Cardiac muscle cell (in vitro differentiated cells and primary cell): ENCODE measurements at places on chromosomes 16 and 17. TPM values are rescaled to one million over a fixed set of nuclear protein-coding genes. Genes with fewer than 3 reads are reported as not detected.

DNA sequence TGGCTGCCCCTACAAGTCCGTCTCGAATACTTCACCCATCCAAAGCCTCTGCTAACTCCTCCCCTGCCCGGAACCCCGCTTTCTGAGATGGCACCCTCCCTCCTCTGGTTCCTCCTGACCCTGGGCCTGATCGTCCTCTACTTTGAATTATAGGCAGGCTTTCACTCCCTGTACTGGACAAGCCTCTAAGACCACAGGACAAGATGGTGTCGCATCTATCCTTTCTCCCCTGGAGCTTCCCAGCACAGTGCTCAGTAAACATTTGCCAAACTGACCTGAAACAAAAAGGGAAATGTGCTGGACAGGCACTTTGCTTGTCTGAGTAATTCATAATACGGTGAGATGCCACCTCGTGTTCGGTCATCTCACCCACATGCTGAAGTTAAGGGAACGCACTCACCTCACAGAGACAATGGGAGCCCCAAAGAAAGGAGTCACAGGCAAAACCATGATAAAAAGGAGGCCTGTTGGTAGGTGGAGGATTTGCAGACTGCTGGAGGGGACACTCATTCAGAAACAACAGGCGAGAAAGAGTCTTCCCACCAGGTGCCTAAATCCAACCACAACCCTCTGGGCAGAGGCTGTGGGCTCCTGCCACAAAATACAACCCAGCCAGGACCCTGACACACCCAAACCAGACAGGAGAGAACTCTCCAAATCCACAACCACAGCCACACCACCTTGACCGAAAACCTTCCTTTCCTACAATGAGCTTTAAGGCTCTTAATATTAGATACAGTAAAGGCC lies 28.2 kb downstream of the SNN start:
- DNase-seq = no peak

Gene CCL2
- total RNA-seq = 0.46 and 0.54 TPM in 2 replicates

GRCh38 chr17:29620271-29620670 lies 2.4 kb downstream of the CORO6 start:
- DNase-seq = no peak

DNA sequence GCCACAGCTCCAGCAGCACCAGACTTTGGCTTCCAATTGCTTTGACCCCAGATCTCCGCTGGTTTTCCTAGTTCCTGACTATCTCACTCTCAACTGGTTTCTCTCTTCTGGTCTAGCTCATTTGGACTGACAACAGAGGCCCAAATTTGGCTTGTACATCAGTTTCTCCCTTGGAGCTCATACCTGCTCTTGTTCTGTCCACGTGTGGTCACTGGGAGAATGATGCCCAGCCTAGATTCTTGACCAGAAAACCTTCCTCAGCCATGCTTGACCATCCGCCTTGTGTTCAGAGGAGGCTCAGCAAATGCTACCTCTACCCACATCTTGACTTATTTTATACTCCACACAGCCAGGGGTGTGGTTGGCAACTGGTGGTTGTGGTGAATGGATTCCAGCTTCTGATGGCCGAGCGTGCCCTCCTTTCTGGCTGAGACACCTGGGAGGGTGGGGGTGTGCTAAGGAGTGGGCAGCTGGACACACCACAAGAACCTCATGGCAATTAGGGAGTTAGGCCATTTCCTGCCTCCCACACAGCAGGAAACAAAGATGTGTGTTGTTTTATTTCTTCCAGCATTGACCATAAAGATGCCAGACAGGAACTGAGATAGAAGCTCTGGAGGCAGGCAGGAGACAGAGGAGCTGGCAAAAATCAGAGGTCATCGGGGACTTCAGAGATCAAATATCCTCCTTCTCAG lies 93.8 kb upstream of the FAM20A start:
- DNase-seq = peak; percentile 64

DNA sequence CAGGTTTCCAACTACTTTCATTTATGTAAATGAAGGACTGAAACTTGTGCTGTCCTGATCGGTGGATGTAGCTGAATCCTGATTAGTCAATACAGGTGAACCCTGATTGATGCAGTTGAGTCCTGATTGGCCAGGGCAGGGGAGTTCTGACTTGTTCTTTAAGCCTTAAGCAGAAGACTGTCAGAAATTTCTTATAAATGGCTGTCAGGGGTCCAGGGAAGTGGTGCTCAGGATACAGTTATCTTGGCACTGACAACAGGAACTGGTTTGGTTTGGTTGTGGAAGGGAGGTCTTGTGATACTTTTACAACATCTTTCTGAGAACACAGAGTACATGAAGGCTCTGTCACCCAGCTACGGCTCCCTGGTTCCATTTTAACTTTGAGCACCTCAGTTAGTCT lies 132.1 kb downstream of the KCNJ12 start:
- no peak for DNase-seq

Gene TRPV3
- 1.8 and 2.0 TPM in 2 replicates for total RNA-seq

- DNase-seq = no peak
Measured at GRCh38 chr17:49707246-49707607, 537 bp downstream of the SLC35B1 start.

- DNase-seq = no peak
Measured at GRCh38 chr16:10541366-10541765, 39.0 kb downstream of the EMP2 start.

- DNase-seq = no peak
Measured at GRCh38 chr17:64066716-64067115, 46.3 kb upstream of the ICAM2 start.

DNA sequence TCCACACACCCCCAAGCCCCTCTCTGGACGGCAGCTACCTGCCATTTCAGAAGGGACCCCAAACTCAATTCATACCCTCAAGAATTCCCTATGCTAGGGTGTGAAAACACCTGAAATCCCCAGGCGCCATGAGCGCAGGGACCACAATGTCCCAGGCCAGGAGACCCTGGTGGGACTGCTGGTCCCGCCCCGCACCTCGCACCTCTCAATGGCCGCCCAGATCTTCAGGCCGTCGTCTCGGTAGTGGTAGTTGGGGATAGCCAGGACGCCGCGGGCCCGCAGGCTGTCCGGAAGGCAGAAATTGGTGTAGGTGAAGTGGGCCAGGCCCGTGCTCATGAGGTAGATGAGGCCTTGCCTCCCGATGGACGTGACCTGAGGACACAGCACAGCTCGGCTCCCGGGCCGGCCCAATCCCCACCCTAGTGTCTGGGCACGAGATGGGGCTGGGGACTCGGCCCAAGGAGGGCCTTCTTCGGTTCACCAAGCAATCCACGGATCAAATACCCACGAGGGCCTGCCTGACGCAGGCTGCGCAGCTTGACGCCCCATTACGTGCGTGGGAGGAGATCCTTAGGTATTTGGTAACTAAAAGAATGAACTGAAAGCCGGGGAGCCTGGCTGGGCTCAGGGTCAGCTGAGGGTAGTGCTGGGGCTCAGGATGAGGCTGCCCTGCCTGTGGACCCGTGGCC lies 9.2 kb downstream of the ALOXE3 start:
- no peak for DNase-seq

- DNase-seq = no peak
Measured at GRCh38 chr17:74480290-74480689, 13.9 kb downstream of the CD300A start.

Gene FSCN2
- total RNA-seq = 9.0 and 11.3 TPM in 2 replicates

Gene CMTM4
- total RNA-seq = 42.3 and 61.6 TPM in 2 replicates

DNA sequence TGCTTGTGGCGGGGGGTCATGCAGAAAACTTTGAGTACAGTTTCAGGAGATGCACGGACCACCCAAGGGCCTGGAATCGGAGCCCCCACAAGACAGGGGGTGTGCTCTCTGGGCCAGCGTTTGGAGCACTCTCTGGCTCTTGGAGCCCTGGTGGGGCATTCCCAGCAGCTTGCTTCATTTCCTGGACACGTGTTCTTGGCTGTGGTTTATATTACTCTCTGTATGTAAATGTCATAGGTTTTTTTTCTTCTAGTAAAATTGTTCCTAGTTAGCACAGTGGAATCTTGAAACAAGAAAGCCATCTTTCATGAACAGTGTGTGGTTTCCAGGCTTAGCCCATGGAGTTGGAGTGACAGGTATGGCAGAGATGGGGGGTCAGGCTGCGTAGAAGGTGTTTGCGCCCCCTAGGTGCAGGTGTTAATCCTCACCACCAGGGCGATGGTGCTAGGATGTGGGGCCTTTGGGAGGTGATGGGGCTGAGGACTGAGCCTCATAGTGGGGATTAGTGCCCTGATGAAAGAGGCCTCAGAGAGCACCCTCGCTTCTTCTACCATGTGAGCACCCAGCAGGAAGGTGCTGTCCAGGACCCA lies 79.8 kb downstream of the JPH3 start:
- DNase-seq = no peak

DNA sequence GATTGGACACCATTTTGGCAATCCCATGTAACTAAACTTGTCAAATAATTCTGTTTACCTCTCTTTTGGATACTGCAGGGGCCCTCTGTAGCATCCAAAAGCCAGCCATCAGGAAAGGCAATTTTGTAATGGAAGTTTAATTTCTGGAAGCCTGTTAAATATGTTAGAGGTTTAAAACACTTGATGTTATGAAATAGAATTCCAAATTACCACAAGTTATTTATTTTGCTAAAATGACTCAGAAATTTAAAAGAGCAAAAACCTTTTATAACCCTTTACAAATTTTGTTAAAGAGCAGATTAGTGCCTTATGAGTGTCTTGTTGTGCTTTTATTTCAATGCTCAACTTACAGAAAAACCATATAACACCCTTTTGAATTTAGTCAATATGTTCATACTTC lies 20.0 kb upstream of the TNFSF12 start:
- no peak for DNase-seq

DNA sequence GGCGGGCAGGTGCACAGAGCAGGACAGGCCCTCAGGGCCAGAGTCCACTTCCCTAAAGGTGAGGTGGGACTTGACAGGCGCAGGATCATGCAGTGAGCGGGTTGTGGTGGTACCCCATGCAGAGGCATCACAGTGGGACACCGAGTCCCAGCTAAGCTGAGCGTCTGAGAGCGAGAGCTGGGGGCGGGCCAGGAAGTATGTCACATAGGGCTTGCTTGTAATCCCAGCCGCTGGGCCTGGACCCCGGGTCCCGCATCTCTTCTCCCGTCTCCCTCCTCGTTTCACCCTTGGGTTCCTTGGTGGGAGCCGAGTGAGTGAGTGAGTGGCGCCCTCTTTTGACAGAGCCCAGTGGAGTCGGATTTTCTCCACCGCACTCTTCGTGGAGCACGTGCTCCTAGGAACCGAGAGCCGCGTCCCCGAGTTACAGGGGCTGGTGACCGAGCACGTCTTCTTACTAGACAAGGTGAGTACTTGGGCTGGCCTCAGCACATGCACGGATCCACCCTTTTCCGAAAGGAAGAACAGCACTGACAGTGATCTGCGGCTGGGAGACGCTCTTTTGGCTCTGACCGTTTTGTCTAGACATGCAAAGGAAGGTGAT lies 50.8 kb upstream of the ENDOV start:
- peak; percentile 11 for DNase-seq

GRCh38 chr17:17151055-17151454 lies 55.1 kb downstream of the PLD6 start:
- DNase-seq = no peak

Gene RAB26
- total RNA-seq = 5.0 and 6.5 TPM in 2 replicates

GRCh38 chr17:83008186-83008510 lies 71.3 kb upstream of the METRNL start:
- no peak for DNase-seq

GRCh38 chr16:9225527-9226316 lies 134.3 kb downstream of the HAPSTR1 start:
- DNase-seq = peak; percentile 2

Gene SHISA9
- 0.03 TPM in 1 of 2 replicates, not detected in the other for total RNA-seq

DNA sequence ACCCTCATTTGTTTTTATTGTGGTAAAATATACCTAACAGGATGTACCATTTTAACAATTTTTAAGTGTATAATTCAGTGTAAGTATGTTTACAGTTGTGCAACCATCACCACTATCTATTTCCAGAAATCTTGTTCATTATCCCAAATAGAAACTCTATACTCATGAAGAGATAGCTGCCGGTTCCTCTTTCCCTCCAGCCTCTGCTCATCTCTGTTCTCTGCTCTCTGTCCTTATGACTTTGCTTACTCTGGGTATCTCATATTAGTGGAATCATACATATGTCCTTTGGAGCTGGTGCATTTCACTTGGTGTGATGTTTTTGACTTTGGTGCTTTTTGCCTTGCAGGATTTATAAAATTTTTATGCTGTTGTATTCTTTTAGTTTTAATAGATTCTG lies 19.4 kb downstream of the CYLD start:
- DNase-seq = no peak

Gene CD300LB
- not detected in 2 replicates for total RNA-seq

Gene CFAP119
- total RNA-seq = 7.1 and 9.1 TPM in 2 replicates

GRCh38 chr17:79790805-79791734 lies 5.8 kb downstream of the CBX8 start:
- DNase-seq = no peak

- peak; percentile 80 for DNase-seq
Measured at GRCh38 chr17:79811011-79811867, 14.4 kb upstream of the CBX8 start.

- no peak for DNase-seq
Measured at GRCh38 chr16:17511340-17511739, 40.6 kb upstream of the XYLT1 start.

- peak; percentile 59 for DNase-seq
Measured at GRCh38 chr17:57604771-57605674, 140.1 kb downstream of the CCDC182 start.

DNA sequence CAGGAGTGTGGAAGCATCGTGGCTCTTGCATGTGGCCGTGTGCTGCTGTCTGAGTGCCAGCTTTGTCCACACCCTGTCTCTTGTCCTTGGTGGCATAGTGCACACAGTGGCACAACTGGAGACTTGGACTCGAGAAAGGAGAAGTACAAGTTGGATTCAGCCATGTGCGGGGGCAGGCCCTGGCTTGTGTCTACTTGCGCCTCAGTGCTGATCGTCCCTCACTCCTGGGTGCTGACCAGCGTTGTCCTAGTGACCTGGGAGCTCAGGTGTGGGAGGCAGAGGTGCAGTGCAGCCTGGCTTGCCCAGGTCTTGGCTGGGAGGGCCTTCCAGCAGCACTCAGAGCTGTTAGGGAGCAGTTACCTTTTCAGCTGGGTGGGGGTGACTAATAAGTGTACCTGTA lies 20.6 kb downstream of the MPRIP start:
- DNase-seq = no peak

- DNase-seq = no peak
Measured at GRCh38 chr17:34720760-34721159, 141.4 kb downstream of the TMEM132E start.

GRCh38 chr17:45282683-45283644 lies 21.1 kb upstream of the SPATA32 start:
- DNase-seq = peak; percentile 77

DNA sequence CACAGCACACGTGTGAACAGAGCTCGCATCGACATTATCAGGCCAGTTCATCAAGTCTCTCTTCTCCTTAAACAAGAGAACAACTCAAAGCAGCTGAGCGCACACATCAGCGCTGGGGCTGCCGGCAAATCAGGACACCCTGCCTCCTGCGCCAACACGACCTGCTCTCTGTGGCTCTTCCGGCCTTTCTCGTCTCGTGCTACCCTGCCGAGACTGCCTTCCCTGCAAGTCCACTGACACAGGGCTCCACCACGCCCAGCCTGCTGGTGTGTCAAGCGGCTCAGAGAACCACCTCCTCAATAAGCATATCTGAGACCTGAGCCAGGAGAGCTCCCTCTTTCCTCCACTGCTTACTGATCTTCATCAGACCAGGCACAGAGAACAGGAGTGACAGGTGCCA lies 96.9 kb downstream of the ZNF778 start:
- no peak for DNase-seq

Gene NHLRC4
- 3.6 and 3.9 TPM in 2 replicates for total RNA-seq
